NCI-H2107 (cell line): ENCODE measurements at places on chromosomes 7 and 10.
A peak's percentile ranks its signal among the peaks of the same experiment; 100 is the strongest.

DNA sequence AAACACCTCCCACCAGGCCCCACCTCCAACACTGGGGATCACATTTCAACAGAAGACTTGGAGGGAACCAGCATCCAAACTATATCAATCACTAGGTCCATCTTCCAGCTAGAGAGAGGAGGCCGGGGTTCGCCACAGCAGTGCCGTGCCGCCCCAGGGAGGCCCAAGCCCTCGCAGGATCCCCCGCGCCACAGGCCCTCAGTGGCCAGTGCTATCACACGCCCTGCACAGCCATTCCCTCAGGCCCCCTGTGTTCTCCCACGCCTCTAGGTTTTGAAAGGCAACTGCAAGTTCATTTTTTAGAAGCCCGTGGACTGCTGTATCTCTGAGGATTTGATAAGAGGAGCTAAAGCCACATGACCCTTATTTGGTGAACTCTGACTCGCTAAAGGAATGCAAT, 136.4 kb downstream of the OAT start:
- DNase-seq: no peak

DNA sequence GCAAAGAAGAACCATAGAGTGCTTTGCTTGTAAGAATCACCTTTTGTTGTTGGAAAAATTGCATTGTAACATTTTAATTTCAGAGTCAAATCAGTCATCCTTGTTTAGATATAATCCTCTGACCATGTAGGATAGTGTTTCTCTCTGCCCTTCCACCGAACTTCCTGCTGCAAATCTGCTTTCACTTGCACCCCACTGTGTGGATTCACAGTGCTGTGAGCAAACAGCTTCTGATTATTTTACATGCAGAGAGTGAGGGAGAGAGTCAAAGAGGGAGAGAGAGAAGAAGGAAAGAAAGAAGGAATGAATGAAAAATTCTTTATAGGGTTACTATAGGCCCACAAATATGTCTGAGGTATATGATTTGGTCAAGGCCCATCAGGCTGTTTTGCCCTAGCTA, 30.0 kb upstream of the SEM1 start:
- DNase-seq: no peak

GRCh38 chr10:123417414-123417813, 248.7 kb upstream of the GPR26 start:
- no peak for DNase-seq

DNA sequence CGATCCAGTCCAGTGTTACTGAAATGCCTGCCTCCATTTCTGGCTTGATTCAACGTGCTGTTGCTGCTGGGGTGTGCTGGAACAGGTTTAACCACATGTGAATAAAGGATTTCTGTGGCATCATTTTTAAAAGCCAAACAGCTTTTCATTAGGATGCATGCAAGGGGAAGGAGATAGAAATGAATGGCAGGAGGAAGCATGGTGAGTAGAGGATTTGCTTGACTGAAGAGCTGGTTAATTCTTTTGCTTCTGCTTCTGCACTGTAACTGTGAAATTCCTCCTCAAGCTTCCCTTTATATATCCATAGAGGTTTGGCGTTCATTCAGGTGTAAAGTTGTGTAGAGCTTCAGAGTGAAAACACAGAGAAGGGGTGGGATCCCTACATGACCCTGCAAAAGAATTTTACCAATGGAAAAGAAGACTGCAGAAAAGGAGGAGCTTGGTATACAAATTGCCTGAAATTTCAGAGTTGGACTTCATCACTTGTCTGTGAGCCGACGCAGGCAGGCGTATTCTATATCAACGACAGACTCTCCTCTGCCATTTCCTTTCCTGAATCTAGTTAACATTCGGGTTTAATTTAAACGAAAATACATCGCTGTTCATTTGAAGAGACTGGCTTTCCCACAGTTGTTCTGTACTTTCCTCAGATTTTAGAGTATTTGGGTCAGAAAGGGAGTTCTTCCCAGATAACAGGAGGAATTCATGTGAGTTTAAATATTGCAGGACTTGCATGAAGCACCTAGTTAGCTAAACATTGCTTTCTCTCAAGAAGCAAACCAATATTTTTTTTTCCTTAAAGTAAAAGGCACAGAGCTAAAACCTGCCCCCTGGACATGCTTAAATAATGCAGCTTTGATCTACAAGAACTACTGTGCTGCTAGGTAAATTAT, at the start of gene SOSTDC1:
TSS of gene SOSTDC1 (minus strand) at position 270 of the 893 bp plus-strand sequence. CDS start at position 200, 70 bp downstream.
- DNase-seq: no peak

DNA sequence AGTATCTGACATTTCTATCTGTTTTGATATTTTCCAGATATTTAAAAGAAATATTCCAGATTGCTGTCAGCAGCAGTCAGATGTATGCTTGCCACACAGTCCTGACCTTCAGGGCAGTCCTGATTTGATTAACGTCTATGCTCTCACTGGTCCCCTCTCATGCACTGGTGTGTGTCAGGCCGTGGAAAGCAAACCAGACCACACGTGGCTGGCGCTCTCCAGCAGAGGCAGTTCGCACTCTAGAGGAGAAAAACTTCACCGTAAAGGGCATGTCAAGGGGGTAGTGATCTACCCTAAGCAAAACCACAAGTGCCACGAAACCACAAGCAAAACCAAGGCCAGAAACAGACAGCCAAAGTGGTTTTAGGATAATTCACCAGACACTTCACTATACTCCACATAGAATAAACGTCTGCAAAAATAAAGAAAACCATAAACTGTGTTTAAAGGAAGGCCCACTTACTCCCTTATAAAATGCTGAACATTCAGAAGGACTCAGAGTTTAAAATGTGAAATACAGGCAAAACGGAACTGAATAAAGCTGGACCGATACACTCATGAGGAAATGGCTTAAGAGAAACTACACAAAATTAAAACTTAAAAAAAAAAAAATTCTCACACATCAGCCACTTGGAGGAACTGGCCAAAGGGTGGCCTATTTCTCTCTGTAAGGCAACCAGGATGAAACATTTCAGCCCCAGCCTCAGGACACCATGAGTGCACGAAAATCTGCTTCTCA, 26.4 kb downstream of the PARP12 start:
- no peak for DNase-seq

GRCh38 chr7:65554-65953, 126.8 kb upstream of the FAM20C start:
- DNase-seq: no peak

GRCh38 chr7:130242198-130243014, 24.3 kb upstream of the CPA2 start:
- DNase-seq: no peak

DNA sequence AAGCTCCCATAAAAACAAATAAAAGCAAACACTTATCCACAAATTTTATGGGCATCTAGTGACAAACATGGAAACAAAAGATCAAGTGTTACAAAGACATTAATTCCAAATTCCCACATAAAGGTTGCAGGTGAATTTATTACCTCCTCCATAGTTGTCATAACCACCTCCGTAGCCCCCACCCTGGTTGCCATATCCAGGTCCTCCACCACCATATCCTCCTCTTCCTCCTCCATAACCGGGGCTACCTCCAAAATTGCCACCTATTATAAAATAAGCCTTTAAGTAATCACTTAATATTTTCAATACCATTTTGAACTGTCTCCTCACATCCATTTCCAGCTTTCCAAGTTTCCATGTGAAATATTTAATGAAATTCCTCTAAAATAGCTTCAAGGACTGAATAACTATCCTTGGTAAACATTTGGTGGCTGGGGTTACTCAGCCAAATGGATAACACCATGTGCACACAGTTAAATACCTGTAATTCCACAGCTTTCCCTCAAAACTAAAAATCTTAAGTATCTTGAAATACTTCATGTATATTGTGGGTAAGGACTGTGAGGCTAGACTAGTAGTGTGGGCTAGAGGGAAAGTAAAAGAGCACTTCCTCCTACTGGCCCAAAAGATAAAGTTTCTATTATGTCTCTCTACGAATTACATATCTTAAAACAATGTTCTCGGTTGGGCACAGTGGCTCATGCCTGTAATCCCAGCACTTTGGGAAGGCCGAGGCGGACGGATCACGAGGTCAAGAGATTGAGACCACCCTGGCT, 6.9 kb downstream of the HNRNPA2B1 start:
- DNase-seq: no peak

GRCh38 chr10:48620719-48621118, 15.8 kb upstream of the ARHGAP22 start:
- DNase-seq: no peak

DNA sequence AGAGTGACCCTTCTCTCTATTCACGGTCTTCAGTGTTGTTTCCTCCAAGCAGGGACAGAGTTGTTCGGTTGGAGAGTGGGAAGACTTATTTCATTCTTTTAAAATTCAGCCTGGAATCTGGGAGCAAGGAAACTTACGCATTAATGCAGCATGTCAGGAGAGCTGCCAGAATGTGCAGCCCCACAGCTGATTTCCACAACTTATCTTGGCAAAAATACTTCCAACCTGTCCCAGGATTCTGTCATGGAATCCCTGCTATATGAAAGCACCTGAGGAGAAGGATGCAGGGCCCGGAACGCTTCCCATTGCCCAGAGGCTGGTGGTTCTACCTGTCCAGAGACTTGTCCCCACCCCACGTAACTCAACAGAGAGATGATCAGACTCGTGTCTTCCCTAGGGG, 86.9 kb upstream of the MKI67 start:
- no peak for DNase-seq

DNA sequence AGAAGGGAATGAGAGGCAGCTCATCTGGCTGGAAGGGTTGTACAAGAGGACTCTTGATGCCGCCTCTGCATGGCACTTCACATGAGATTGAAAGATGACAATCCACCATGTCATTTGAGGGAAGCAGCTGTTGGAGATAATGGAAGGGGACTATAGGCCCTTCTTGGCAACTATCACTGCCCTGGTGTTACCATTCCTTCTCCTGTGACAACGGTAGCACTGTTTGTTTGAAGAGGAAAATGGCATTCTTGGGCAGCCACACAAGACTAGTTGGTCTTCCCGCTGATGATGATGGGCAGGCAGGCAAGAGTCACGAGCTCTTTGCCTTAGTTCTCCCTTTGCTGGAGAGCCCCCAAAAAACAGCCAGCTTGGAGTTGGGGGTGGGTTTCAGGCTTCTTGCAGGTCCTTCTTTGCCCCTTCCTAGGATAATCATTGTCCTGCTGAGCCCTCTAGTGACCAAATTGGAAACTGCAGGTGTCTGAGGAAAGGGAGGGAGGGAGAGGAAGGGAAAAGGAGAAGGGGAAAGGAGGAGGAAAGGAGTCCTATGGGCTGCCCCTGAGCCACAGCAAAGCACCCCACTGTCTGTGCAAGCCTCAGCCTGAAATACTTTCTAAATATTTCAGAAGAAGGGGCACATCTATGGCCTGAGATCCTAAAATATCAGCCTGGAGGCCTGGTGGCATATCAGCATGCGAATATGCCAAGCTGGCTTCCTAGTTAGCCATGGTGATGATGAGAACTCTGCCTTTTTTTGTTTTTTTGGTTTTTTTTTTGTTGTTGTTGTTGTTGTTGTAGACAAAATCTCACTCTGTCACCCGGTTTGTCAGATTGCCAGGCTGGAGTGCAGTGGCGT, 165.6 kb upstream of the KMT2E start:
- DNase-seq: peak; percentile 38

DNA sequence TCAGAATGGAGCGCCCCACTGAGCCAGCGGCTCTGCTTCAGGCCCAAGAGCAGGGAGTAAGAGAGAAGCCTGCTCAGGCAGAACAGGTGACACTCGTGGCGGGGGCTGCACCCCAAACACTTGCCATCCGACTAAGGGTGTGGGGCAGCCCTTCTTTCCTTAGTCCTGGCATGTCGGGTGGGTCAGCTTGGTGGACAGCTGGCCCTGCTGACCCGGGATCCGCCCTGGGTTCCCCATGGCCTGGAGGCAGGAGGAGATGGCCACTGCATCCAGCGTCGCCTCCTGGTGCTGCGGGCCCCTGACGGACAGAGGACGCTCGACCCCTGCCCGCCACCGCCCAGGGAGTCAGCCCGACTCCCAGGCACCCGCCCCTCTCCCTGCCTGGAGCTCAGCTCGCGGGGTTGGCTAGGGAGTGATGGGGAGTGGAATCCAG, 1.2 kb upstream of the PAOX start:
- DNase-seq: no peak

- no peak for DNase-seq
Observed at GRCh38 chr7:40833888-40834234, 699.1 kb downstream of the SUGCT start.
